ENCODE measurements at places on chromosomes 3 and 15. TPM values are rescaled to one million over a fixed set of nuclear protein-coding genes. Genes with fewer than 3 reads are reported as not detected.

Gene CPNE9
- 0.49 TPM for total RNA-seq

Gene PLA2G4E
- not detected for total RNA-seq

Gene SLC2A2
- not detected for total RNA-seq

Gene NOX5
- not detected for total RNA-seq

Gene ANKRD28
- total RNA-seq: 70.1 TPM

Gene FMN1
- total RNA-seq: 1.5 TPM

Gene CIB2
- 23.6 TPM for total RNA-seq

Gene ZNF860
- 2.2 TPM for total RNA-seq

Measured in temporal lobe (tissue), 4 donors.